Activated CD4-positive, alpha-beta T cell treated with anti-CD3 and anti-CD28 coated beads for 36 hours (primary cell): ENCODE measurements at places on chromosomes 2 and 18. TPM values are rescaled to one million over a fixed set of nuclear protein-coding genes. Genes with fewer than 3 reads are reported as not detected.

GRCh38 chr2:85673716-85674375 lies 5.8 kb upstream of the SFTPB start:
- no peak for DNase-seq

DNA sequence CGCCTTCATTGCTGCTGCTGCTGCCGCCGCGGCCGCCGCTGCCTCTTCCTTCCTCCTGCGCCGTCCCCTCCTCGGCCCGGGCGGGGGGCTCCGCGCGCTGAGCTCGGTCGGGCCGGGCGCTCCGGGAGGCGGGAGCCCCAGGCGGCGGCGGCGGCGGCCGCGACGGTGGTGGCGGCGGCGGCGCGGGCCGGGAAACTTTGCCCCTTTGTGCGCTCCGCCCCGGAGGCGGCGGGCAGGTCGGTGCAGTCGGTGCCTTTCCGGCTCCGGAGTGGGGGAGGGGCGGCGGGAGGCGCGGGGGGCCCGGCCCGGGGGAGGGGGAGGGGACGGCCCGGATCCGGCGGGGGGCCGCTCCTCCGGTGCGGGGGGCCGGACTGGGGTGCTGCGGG lies 205 bp downstream of the TET3 start:
- DNase-seq: peak; percentile 80

DNA sequence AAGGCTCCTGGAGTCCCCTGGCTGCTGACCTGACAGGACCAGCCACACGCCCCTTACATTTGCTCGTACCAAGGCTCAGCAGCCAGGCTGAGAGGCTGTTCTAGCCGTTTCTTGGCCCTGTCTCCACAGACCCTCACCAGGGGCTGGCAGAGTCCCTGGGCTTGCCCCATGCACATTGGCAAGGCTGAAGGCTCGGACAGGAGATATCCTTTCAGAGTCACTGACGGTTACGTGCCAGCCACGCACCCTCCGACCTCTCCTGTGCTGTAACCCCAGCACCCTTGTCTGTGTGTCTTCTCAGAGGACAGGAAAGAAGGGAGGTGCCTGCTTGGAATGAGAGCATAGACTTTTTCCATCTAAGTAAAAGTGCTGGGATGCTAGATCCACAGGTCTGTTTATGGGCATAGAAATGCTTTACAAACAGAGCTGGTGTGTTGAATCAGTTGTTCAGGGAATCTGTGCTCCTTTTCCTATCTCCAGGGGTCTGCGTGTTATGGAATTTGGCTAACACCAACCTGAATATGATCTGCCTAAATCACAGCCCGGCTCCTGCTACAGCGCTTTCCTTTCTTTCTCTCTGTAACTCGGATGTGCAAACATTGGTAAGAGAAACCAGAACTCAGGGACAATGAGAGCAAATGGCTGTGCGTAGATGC lies 41.0 kb downstream of the COPS8 start:
- no peak for DNase-seq

DNA sequence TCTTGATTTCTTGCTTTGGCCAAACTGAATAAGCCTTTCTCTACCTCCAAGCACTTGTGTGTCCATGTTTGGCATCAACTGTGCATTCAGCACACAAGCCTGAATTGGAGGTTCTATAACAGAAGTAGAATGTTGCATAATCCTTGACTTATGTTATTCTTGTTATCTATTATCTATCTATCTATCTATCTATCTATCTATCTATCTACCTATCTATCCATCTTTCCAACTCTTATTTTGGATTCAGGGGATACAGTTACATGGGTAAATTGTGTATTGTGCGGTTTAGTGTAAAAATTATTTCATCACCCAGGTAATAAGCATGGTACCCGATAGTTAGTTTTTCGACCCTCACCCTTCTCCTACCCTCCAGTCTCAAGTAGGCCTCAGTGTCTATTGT lies 319.6 kb downstream of the PTH2R start:
- DNase-seq: no peak

DNA sequence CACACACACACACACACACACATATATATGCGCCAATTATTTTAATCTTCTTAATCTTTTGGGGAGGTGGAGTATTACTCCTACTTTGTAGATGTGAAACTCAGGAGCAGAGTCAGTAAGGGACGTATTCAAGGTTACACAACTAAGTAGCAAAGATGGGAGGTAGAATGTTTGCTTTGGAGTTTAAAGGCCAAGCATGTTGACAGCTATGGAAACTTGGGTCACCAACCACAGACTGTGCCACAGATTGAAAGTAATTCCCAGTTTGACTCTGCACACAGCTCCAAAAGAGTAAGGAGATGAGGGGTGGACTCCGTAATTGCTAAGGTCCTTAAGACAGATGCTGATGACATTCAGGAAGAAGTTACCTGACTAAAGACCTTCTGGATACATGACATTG lies 124.8 kb upstream of the ITGB6 start:
- peak; percentile 42 for DNase-seq

DNA sequence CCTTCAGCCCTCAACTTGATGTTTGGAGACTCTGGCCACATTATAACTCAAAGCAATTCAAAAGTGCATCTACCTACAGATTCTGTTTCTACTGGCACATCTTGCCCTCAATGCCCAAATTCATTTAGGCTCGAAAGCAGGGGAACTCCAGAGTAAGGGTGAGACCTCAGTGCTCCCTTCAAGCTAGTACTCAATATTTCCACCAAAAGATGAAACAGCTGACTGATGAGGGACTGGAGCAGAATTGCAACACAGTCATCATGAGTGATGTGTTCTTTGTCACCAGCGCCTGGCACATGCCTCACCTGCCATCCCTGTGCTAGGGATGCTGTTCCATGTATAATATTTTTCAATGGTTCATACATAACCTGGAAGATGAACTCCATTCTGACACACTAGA lies 247.3 kb downstream of the DSEL start:
- peak; percentile 6 for DNase-seq

GRCh38 chr2:157061799-157062198 lies 195.7 kb upstream of the GALNT5 start:
- DNase-seq: no peak

- DNase-seq: no peak
These were observed 254.0 kb downstream of the CALCRL start for GRCh38 chr2:187194049-187194448.

DNA sequence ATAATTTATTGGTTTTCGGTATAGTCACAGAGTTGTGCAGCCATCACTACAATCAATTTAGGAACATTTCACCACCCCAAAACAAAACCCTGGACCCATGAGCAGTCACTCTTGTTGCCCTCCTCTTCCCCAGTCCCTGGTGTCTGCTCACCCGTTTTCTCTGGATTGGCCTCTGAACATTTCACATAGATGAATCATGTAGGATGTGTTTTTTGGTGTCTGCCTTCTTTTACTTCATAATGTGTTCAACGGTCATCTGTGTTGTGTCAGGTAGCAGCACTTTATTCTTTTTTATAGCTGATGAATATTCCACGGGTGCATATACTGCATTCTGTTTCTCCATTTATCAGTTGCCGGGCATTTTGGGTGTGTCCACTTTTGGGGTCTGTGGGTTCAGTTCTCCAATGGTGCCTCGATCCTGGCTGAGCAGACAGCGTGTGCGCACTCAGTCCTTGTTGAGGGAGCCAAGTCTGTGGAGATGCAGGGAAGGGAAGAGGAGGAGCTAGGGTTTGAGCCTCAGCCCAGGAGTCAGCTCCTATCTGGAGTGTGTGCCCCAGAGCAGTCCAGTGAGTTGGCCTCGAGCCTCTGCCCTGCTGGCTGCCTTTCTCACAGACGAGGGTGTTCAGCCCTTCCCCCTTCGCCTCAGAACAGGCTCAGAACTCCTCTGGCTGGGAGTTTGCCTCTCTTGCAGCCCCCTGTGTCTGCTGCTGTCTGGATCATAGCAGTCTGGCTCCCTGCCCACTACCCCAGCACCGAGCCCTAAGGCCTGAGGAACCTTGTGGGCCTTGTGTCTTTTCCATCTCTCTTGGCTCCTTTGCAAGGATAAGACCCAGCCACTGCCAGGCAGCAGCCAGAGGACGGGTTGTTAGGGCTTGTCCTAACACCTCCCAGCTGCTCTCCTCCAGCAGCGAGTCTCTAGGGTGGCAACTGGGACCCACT lies 18.0 kb downstream of the C2orf74 start:
- no peak for DNase-seq

DNA sequence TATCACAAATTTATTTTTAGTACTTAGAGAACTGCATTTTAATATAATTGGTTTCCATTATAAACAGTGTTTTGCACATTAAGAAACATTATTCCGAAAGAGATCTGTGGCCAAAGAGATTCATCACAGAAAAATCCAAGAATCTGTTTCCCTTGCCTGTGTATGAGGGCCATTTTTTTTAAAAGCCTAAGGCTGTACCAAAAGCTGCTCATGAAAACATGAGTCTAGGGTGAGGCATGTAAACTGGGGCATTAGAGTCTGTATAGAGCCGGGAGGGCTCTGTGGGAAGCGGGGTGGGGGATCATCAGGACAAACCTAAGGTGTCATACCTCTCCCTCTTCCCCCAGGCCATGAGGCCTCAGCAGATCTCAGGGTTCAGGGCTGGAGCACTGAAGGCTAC lies 223.8 kb downstream of the FBXO15 start:
- no peak for DNase-seq

DNA sequence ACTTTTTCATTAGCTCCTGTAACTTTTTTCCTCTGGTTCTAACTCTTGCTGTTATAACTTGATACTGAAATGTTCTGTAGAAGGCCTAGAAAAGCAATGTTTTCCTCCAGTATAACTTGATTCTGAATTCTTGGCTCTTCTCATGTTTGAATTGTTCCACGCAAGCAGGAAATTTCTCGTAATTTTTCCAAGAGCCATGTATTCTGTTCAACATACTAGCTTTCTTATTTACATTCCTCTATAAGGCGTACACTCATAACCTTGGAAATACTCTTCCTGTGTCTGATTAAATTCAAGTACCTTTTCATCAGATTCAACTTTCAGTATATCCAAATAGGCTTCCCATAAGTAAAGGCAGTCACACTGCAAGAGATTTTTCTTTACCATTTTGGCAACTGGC lies 109.1 kb downstream of the SMAD2 start:
- no peak for DNase-seq

DNA sequence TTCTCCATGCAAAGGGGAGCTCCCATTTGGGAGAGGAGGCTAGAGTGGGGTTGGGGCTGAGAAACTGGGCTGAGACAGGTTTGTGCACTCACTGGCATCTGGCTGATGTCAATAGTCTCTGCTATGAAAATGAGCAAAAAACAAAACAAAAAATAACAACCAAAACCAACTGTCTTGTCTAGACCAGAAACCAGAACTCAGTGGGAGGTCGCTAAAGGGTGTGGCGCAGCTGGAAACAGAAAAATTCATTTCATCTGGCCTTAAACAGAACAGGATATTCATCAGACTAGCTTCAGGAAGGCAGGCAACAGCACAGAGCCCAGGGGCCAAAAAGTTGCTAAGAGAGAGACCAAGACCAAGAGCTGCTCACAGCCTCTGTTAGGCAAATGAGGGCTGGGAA lies 126.1 kb downstream of the THNSL2 start:
- no peak for DNase-seq

GRCh38 chr18:53605198-53605597 lies 619.3 kb downstream of the MBD2 start:
- no peak for DNase-seq

APLF gene
- total RNA-seq: 4.3 TPM

NOTO gene
- not detected for total RNA-seq

ZNF385B gene
- total RNA-seq: not detected

GCG gene
- total RNA-seq: not detected

ERLEC1 gene
- total RNA-seq: 18.3 TPM

PDK1 gene
- 56.8 TPM for total RNA-seq

ZNF396 gene
- 0.47 TPM for total RNA-seq

TMEM247 gene
- not detected for total RNA-seq

WDR75 gene
- 82.3 TPM for total RNA-seq
